Stimulated activated CD8-positive, alpha-beta memory T cell treated with anti-CD3 and anti-CD28 coated beads, Interleukin-15, amount 100 ng/mL, for 24 hours (primary cell): ENCODE measurements at places on chromosomes 3 and 15.

- no peak for DNase-seq
Observed at GRCh38 chr15:52236013-52236412, 44.8 kb upstream of the GNB5 start.

- DNase-seq = no peak
Observed at GRCh38 chr3:193871220-193871485, 264.8 kb upstream of the HES1 start.

DNA sequence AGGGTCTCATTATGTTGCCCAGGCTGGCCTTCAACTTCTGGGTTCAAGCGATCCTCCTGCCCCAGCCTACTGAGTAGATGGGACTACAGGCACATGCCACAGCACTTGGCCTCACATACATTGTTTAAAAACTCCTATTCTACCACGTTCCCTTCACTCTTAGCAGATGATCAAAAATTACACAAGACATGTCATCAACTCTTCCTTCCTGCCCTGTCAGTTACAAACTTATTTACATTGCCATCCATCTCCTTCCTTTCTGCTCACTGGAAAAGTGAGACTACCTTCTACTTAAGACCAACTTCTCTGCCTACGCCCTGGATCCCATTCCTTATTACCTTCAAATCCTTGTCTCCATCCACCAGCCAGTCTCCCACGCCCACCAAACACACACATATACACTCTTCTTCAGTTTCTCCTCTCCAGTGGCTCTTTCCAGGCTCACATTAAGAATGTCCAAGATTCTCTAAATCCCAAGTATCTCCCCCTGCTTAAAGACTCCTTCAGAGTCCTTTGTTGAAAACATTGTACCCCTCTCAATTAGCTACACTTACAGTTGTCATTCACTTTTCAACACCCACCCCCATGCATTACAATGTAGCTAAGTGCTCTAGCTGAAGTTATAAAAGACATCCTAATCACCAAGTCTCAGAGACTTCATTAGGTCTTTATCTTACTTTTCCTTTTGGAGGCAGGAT lies 4.3 kb downstream of the PEAK1 start:
- no peak for DNase-seq

- no peak for DNase-seq
Observed at GRCh38 chr15:70165716-70166284, 68.1 kb upstream of the TLE3 start.

DNA sequence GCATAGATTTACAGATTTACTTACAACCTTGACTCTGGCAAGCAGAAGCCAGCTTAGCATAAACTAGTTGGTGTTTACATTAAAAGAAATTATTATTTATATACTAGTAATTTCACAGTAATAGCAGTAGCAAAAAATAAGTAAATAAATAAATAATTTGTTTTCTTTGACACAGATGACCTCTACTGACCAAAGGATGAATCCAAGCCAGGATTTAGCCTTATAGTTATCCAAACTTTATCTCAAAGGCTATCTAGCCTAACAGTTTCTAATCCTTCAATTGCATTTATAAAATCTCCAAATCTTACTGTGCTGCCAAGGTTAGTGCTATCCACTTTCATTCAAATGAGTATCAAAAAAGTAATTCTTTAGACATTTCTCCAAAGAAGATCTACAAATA lies 64.3 kb downstream of the FRMD5 start:
- DNase-seq = no peak

DNA sequence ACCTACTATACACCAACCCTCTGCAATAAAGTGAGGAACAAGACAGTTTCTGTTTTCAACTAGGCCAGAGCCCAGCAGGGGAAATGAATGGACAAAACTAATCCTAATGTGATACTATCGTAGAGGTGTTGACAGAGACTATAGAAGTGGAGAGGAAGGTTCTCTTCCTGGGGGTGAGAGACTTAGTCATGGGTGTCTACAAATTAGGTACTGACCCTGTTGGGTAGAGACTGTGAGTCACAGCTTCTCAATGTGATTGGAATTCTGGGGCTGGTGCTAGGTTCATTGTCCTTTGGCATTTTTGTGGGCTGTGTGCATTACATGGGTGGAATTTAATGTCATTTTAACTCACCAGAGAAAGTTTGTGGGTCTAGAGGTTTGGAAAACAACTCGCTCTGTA lies 79.3 kb downstream of the ADAMTSL3 start:
- DNase-seq = no peak

- no peak for DNase-seq
Observed at GRCh38 chr3:12394569-12395271, 89.6 kb upstream of the TSEN2 start.

GRCh38 chr15:93327364-93327763 lies 238.4 kb upstream of the RGMA start:
- no peak for DNase-seq
